ENCODE measurements at places on chromosomes 6 and 20.

GRCh38 chr6:139378226-139378625 lies 3.8 kb upstream of the CITED2 start:
- no peak for DNase-seq

DNA sequence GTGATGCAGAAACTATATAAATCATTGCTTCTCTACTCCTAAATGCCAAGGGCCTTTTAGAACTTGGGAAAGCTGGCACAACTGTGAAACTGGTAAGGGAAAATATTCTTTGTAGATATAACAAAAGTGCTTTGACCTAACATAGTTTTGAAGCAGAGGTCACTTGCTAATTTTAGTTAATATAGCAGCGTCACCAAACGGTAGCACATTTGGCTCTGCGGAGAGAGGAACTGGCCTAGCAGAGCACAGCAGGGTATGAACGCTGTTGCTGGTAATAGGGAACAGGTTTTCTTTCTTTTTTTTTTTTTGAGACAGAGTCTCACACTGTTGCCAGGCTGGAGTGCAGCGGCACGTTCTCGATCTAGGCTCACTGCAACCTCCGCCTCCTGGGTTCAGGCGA lies 67.4 kb downstream of the ECT2L start:
- DNase-seq: no peak

GRCh38 chr6:36755435-36756348 lies 58.1 kb downstream of the RAB44 start:
- no peak for DNase-seq

DNA sequence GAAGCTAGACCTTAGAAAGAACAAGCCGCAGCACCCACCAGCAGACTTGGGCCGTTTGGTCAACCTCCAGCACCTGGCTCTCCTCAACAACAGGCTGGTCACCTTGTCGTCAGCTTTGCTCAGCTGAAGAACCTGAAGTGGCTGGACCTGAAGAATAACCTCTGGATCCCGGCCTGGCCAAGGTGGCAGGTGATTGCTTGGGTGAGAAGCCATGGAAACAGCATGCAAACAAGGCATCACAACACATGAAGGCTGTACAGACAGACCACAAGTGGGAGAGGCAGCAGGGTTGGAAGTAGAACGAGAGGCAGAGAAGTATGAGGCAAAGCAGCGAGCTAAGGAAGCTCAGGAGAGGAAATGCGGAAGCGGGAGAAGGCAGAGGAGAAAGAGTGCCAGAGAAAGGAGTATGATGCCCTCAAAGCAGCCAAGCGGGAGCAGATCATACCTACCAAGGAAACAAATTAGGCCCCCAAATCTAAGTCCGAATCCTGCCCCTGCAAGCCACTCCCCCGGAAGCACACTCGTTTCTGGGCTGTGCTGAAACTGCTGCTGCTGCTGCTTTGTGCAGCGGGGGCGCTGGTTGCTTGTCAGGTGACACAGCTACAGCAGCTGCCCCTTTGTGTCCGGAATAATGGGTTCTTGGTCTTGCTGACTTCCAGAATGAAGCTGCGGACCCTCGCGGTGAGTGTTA lies 121.6 kb upstream of the LGSN start:
- DNase-seq: no peak

DNA sequence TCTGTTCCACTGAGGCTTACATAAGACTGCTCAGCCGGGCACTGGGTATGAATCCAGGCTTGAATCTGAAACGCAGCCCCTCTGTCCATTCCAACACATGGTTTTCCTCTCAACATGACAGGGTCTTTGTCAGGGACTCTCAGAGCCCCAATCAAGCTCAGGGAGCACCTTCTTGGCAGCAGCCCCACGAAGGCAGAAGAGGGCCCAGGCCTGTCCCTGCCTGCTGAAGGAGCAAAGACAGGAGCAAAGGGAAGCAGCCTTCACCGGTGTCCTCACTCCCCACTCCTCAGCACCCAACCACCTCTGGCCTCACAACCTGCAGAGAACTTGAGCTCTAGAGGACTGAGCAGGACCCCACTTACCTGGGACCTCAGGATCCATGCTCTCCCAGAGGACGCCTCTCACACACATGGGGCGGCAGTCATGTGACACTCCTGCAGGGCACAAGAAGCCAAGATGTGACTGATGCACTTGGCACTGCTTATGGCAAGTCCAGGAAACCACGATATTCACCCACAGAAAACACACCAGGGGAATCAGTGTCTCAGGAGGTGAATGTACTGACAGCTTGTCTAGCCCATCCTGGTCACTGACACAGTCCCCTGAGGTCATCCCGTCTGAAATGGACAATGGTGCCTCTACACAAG lies 4.3 kb downstream of the SNHG17 start:
- no peak for DNase-seq

DNA sequence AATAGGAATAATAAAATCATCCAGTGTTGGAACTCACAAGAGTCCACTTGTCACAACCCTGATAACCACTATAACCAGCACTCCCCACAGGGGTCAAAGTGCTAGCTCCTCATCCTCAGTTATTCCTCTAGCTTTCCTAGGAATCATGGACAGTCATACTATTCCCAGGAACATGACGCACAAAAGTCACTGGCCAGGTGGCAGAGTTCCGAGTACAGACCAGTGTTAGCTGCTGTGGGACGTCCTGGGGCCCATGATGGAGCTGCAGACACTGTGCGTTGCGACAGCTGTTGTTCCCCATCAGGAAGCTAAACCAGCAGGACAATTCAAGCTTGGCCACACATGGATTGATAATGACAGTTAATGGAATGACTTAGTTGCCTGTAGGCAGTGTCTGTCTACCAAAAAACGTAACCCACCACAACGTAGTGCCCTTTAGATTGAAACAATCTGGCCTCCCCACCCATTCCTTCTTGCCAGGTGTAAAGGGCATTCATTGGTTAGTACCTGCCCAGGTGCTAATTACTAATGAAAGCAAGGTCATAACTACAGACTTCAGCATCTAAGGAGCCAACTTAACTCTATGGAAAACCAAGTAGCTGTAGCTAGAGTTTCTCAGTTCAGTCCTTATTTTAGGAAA lies 17.4 kb downstream of the EZR start:
- DNase-seq: no peak

DNA sequence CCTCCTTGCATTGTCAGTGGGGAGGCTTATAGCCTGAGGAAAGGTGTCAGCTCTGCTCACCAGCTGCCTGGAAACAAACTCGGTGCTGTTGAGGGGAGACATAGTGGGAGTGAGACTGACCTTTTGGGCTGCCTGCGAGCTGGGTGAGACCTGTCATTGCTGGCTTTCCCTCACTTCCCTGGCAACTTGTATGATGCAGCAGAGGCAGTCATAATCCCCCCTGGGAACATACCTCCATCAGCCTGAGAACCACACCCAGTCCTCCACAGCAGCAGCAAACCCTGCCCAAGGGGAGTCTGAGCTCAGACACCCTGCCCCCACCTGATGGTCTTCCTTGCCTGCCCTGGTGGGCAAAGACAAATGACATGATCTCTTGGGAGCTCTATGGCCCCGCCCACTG lies 521.2 kb upstream of the IMPG1 start:
- no peak for DNase-seq

DNA sequence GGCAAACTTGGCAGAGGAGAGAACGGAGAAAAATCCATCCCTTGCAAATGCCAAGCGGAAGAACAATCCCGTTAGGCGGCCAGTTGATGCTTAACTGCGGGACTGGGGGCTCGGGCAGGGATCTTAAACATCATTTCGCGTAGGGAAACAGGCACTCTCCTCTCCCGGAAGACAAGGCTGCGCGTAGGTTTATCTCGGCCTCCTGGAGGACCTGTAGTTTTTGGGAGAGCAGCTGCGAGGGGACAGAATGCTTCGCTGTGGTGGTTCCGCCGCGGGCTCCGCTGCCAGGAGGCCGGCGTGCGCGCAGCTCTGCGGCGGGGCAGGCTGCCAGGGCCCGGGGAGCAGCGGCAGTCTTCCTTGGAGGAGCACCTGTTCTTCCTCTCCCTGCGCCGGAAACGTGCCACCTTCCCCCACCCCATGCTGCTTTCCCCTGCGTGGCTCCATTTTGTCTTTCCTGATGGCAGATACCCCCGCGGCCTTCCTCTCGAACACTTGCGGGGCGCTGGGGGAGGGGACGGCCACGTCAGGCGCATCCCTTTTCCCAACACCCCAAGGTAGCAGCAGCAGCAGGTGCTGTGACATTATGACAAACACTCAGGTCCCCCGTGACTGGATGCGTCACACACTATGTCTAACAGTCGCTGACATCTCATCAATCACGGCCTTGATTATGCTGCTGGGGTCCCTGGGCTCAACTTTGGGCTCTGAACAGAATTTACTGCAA lies 230.7 kb upstream of the BTBD3 start:
- DNase-seq: peak; percentile 20

DNA sequence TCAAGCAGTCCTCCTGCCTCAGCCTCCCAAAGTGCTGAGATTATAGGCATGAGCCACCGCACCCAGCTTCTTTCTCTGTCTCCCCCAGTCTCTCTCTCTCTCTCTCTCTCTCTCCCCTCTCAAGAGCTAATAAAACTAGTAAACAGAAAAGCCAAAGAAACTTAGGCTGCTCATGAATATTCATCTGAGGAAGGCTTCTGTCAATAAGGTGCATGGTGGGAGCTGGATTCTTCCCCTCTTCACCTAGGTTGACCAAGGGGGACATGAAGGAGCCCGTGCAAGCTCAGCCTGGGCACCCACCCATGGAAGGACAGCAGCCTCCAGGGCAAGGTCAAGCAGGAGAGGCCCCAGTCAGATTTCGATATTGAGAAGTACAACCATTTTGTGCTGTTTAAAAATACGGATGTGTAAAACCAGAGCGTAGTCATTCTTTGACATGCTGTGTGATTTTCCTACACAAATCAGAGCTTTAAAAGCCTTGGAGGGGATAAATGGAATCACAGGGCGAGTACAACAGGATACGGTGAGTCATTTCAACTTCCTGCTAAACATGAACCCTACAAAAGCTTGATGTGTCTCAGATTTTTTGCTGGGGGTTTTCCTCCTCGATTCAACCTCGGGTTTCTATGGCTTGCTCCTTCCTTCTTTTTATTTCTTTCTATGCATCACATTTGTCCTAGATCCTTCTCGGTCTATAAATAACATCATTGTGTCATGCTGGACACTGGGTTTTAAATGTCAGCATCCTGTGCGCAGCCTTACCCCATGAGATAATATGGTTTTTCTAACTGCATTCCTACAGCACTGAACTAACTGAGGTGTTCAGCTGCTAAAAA lies 368.9 kb upstream of the JARID2 start:
- no peak for DNase-seq

DNA sequence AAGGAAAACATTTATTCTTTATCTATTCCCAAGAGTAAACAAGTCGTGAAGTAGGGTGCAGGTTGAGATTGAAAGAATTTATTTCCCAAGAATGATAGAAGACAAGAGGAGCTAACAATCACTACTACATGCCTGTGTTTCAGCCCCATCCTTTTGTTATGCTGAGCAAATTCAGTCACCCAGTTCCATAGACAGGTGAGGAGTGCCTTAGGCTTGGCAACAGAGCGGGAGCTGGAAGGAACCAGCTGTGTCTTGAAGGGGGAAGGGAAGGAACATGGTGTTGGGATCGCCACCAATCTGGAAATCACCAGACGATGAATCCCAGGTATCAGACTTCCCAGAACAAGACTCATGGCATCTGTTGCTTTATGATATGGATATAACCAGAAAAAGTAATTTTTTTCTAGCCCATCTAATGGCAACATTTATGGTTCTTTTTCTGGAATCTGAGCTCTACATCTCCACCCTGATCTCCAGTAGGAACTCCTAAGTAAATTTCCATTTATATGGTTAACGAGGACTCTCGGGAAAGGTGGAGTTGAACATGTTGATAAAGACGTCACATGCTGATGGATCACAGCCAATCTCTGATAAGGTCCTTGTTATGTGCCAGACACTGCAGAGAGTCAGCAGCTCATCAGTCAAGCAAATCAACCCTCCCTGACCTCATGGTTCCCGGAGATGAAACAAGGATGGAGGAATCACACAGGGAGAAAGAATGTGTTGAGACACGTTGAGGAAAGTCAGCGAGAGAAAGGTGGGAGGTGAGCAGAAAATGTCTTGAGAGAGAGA lies 344.9 kb downstream of the SMOC2 start:
- no peak for DNase-seq

GRCh38 chr6:69063401-69063800 lies 428.3 kb downstream of the ADGRB3 start:
- DNase-seq: no peak

DNA sequence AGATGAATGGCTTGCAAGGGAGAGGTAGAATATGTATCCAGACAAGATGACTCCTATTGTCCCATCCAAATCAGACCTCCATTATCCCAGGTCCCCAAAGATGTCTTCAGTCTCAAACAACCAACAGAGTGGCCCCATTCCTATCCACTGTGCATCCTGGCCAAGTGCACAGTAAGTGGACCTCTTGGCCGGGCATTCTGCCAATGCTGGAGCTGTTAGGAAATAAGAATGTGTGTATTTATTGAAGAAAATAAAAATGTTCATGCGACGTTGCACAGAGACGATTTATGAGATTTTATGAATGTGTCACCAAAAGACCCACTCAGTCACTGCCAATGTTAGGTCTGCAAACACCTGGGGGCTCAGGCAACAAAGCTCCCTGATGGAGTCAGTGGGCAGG lies 196.0 kb downstream of the MAFB start:
- DNase-seq: no peak

DNA sequence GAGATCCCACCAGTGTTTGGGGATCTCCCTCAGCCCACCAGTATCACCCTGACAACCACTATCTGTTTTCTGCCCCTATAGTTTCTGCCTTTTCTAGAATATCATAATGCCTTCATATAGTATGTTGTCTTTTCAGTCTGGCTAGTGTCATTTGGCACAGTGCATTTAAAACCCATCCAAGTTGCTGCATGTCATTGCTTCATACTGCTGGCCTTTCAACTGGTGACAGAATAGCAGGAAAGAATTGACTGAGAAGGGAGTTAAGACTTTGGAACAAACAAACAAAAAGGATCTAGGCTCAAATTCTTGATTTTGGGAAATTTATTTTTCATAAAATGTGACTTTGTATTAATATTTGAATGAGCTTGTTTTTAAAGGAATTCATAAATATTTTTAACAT lies 4.5 kb downstream of the LMBRD1 start:
- DNase-seq: peak; percentile 12

DNA sequence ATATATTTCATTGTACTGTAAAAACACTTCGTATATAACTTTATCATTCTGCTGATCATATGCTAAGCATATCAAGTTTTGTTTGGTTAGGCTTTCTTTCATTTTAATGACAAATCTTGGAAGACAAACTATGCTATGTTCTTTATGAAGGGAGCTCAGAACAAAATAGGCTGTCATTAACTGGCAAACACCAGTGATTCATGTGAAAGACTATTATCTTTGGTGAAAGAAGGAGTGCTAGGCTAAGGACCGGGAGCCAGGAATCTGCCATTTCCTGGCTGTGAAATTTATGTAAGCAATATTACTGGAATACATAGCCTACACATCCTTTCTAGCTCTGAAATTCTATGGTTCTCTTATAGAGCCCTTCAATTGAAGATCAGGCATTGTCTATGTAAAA lies 136.2 kb upstream of the CCN2 start:
- DNase-seq: no peak

GRCh38 chr6:2624177-2624576 lies 126.5 kb downstream of the MYLK4 start:
- no peak for DNase-seq

DNA sequence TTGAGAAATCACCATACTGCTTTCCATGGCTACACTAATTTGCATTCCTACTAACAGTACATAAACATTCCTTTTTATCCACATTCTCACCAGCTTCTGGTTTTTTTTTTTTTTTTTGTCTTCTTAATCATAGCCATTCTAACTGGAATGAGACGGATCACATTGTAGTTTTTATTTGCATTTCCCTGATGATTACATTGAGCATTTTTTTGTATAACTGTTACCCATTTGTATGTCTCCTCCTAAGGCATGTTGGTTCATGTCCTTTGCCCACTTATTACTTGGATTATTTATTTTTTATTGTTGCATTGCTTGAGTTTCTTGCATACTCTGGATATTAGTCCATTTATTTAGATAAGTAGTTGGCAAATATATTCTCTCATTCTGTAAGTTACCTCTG lies 258.0 kb downstream of the MEI4 start:
- no peak for DNase-seq

Data from hippocampal formation (tissue), 2 donors.